ENCODE measurements at places on chromosomes 3 and 15.

- no peak for DNase-seq
These were observed 18.0 kb downstream of the MTMR10 start for GRCh38 chr15:30973379-30973778.

- DNase-seq, result no peak
These were observed 26.0 kb upstream of the VIPR1 start for GRCh38 chr3:42476225-42477125.

- no peak for DNase-seq
These were observed 296.3 kb downstream of the UACA start for GRCh38 chr15:70466895-70467529.

- DNase-seq, result no peak
These were observed 641 bp downstream of the OPA1 start for GRCh38 chr3:193593668-193594030.

DNA sequence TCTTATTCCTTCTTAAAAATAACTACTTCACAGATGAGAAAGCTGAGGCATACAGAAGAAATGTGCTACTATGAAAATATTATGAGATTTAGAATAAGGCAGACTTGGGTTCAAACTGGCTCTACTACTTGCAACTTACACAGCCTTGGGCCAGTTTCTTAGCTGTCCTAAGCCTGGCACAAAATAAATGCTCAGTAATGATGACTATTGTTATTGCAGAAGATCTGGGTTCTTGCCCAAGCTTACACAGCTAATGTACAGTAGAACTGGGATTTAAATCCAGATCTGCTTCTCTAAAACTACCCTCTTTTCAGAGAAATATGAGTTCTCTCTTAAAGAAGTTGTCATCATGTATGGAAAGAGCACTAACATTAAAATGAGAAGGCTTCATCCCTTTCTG, 228.2 kb upstream of the TPRG1 start:
- no peak for DNase-seq

DNA sequence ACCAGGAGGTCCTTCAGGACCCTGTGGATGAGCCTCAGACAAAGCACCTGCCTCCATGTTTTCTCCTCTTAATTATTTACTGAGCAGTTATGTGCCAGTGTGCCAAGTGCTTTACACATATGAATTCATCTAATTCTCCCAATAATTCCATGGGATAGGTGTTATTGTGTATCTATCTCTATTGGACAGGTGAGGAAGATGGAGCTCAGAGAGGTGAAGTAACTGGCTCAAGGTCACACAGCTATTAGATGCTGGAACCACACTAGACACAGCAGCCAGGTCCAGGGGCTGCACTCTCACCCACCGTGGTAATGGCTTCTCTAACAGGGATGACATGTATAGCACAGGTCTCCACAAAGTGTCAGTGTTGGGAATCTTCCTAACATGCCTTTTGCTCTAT, 70.2 kb downstream of the TLE3 start:
- no peak for DNase-seq

GRCh38 chr15:81856634-81857026, 189.2 kb downstream of the MEX3B start:
- no peak for DNase-seq

- no peak for DNase-seq
These were observed 417.4 kb upstream of the NAALADL2 start for GRCh38 chr3:174441588-174442301.

- no peak for DNase-seq
These were observed 32.7 kb downstream of the CRABP1 start for GRCh38 chr15:78372880-78373279.

DNA sequence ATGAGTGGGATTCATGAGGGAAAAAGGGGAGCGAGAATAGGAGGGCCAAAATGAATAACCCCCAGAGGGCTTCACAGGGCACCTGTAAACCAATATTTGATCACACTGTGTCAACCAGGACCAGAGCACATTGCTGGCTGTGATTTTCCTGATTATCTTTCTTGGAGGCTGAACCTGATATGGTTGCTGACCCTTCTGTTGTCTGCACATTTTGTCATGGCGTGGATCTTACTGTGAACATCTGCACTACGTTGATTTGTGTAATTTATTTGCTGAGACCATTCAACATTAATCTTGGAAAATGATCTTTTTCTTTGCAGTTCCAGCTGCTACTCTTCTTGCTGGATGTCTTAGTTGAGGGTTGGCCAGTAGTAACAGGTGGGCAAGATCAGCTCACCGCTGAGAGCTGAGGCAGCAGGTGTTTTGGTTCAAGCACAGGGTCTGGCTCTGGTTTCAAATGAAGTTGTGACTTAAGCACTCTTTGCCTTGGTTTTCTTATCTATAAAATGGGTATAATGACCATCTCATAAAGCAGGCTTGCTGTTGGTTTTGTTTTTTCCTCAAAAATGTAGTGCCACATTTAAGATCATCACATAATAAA, 61.2 kb downstream of the ARHGEF26 start:
- no peak for DNase-seq

DNA sequence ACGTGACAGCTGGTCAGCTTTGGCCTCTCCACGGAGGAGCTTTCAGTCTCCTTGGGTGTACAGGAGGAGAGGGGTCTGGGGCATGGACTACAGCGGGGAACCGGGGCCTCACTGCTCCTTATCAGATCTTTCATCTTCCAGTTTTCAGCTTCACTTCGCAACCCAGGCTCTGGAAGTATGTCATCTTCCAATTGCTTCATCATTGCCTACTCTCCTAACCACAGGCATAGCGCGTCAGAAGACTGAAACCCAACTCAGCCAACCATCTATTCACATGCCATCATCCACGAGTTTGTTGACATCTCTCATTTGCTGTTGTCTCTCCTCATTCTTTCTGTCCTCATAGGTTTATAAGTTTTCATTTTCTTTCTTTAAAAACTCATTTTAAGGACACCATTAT, 119.5 kb downstream of the MYLK start:
- no peak for DNase-seq

DNA sequence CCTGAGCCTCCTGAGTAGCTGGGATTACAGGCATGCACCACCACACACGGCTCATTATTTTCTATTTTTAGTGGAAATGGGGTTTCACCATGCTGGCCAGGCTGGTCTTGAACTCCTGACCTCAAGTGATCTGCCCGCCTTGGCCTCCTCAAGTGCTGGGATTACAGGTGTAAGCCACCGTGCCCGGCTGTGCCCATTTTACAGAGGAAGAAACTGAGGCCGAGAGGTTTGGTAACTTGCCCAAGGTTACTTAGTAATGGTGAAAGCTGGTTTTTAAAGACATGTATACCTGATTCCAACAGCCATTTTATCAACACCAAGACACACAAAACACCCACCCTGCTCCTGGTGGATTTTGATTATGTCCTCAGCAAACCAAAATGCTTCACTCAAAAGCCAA, 128.7 kb downstream of the SNRK start:
- no peak for DNase-seq

GRCh38 chr3:100970477-100970990, 22.7 kb downstream of the ABI3BP start:
- no peak for DNase-seq

- DNase-seq, result no peak
These were observed 97.8 kb downstream of the RPL22L1 start for GRCh38 chr3:170772175-170772574.

GRCh38 chr3:100525753-100526612, 33.6 kb downstream of the TMEM45A start:
- no peak for DNase-seq

GRCh38 chr3:43171748-43172147, 65.9 kb upstream of the POMGNT2 start:
- DNase-seq, result no peak

GRCh38 chr3:86830566-86830965, 160.4 kb downstream of the VGLL3 start:
- no peak for DNase-seq

DNA sequence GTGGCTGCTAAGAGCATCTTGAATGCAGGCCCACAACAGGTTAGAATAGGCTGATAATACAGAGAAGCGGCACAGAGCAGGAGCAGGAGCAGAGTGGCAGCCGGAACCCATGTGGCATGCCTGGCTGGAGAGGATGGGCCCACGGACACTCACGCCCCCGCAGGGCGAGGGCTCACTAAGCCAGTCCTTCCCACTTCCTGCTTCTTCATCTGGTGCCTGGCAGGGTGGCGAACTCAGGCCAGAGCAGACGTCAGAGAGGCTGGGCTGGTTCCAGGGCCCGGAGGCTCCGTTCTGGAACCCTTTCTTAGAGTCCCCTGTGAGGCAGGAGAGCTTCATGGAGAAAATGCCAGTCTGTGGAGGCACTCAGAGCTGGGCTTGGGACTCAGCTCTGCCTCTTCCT, 195.1 kb downstream of the NTRK3 start:
- DNase-seq, result no peak

DNA sequence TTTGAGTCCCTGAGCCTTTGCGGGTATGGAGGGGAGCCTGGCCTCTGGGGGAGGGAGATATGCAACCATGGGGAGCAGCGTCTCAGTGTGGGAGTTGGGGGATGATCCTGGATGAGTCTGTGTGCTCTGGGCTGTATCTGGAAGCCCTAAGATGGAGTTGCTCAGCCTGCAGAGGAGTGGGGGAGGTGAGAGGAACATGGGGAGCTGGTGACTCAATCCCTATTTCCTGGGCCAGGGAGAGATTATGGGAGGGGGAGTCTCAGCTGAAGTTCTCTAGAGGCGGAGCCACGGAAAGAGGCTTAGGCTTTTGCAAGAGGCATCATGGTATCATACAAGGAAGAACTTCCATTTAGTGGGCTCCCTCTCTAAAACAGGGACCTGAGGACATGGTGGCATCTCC, 59.5 kb upstream of the TMEM115 start:
- DNase-seq, result no peak

- DNase-seq, result no peak
These were observed 151.4 kb downstream of the RPLP1 start for GRCh38 chr15:69604072-69604411.

Measured in Panc1 (cell line).